ENCODE measurements at places on chromosomes 7 and 10.

GRCh38 chr10:27801171-27801785 is 55.7 kb upstream of the MKX start:
- DNase-seq, result no peak

DNA sequence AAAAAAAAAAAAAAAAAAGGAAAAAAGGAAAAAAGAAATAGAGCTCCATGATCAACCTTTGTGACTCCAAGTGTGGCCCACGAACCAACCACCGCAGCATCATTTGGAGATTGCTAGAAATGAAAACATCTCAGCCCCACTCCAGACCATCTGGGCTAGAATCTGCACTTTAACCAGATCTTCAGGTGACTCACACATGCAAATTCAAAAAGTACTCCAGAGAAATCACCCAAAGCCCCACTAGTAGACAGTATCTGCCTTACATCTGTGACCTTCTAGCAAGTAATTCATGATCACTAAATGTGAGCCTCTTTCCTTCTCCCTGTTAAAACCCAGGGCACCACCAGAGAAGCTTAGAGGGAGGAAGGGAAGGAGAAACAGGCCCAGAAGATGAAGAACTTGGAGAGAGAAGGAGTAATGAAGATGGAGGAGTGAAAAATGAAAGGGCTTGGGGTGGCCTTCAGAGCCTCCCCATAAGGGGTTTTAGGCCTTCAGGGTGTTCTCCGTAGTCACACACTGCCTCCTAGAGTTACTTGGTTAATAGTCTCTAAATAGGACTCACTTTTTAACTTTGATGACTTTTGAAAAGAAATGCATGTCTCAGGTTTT is 94.0 kb downstream of the SLC37A3 start:
- peak; percentile 57 for DNase-seq

DNA sequence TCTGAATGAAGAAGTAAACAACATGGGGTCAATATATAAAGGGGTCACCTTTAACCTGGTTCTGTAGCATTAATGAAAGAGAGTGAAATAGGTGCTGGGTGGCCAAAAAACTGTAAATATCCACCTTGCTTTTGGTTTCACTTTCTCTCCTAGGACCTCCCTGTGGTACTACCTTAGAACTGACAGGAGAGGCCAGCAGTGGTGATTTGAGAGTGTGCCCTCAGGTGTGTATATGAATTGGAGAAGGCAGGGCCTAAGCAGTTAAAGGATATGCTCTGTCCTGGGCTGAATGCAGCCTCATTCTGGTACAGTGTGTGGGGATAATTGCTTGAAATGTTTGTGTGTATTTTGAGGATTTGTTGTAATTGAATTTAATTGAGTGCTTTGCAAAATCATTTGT is 62.0 kb downstream of the BBS9 start:
- peak; percentile 51 for DNase-seq

GRCh38 chr10:69468751-69469089 is 17.5 kb downstream of the TSPAN15 start:
- peak; percentile 52 for DNase-seq

- no peak for DNase-seq
These were observed 29.5 kb upstream of the LEP start for GRCh38 chr7:128211626-128212025.

DNA sequence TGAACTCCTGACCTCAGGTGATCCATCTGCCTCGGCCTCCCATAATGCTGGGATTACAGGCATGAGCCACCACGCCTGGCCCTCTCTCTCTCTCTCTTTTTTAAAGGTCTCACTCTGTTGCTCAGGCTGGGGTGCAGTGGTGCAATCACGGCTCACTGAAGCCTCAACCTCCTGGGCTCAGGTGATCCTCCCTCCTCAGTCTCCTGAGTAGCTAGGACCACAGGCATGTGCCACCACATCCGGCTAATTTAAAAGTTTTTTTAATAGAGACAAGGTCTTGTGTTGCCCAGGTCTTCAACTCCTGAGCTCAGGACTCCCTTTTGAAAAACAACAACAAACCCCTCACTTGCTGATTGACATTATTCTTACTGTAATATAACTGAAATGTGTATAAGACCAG is 11.6 kb downstream of the PALD1 start:
- no peak for DNase-seq

GRCh38 chr7:7859411-7859810 is 109.2 kb upstream of the GLCCI1 start:
- no peak for DNase-seq

- DNase-seq, result no peak
These were observed 575.1 kb downstream of the PARD3 start for GRCh38 chr10:34240039-34240438.

DNA sequence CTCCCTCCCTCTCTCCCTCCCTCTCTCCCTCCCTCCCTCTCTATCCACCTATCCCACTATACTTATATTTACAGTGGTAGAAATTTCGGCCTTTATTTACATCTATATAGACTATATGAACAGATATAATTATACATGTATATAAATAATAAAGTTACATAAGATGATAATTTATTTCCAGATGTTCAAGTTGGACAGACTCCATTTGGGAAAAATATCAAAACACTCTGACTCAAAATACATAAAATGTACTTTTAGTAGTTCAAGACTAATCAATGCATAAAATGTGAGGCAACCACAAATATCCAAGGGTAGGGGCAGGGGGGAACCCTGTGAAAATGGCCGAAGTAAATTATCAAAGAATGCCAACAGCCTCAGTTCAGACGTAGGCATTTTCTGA is 203.0 kb downstream of the FANK1 start:
- DNase-seq, result no peak

DNA sequence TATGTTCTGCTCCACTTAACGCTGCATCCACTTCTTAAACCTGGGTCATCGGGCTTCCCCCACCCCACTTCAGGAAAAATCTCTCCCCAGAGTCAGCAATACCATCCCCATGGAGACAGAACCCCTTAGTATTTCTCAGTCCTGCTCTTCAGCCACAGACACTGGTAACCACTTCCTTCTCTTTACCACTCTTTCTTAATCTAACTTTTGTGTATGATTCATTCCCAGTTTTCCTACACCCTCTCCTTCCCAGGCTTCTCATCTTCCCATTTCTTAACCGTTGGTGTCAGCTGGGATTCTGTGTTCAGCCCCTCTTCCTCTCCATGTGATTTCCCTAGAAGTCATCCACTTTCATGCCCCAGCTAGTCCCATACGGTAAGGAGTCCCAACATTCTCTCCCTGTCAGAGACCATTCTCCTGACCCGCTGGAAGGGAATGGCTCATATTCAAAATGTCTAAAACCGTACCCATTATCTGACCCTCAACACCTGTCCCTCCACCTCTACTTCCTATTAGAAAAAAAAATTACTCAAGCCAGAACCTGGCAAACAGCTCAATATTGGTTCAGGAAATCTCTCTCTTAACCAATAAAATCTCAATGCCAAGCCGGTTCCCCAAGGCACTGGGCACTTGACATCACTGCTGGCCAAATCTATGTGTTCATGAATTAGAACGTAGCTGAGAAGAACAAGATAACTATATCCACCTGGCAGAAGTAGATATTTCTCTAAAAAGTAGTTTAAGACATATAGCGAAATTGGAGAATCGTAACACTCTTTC is 89.4 kb downstream of the DGKI start:
- no peak for DNase-seq

- peak; percentile 21 for DNase-seq
These were observed at the start of gene UCN3 for GRCh38 chr10:5364890-5365338. TSS of gene UCN3 (plus strand) at chr10:5364966. CDS start at chr10:5373721, 8,755 bp downstream.

GRCh38 chr10:80504158-80504811 is 33.4 kb upstream of the SH2D4B start:
- no peak for DNase-seq

DNA sequence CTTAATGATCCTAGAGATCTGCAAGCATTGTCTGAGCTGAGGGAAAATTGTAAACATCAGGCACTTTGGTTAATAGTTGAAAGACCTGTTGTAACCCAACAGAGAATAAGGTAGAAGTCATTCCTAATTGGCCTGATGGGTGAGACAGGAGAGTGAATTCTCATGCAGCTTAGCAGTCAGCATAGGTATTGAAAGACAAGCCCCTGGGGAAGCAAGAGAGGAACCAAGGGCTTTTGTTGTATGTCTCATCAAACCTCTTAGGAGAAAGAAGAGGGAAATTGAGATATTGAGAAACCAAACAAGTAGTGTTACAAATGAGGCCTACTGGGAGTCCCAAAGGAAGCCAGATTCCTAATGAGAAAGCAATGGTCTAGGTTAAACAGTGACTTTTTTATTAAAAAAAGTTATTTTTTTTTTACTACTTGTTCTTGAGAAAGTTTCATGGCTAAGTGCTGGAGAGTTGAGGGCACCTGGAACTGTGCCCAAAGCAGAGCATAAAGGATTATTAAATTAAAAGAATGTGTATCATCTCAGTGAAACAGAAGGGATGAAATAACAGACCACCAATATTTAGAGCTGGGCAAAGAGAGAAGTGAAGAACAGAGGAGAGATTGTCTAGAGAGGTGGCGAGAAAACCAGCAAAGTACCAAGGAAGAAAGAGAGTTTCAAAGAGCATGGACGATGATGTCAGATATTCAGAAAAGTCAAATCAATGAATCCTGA is 168.9 kb downstream of the CDK14 start:
- DNase-seq, result peak; percentile 54

GRCh38 chr7:85602196-85602595 is 415.3 kb upstream of the SEMA3D start:
- no peak for DNase-seq

DNA sequence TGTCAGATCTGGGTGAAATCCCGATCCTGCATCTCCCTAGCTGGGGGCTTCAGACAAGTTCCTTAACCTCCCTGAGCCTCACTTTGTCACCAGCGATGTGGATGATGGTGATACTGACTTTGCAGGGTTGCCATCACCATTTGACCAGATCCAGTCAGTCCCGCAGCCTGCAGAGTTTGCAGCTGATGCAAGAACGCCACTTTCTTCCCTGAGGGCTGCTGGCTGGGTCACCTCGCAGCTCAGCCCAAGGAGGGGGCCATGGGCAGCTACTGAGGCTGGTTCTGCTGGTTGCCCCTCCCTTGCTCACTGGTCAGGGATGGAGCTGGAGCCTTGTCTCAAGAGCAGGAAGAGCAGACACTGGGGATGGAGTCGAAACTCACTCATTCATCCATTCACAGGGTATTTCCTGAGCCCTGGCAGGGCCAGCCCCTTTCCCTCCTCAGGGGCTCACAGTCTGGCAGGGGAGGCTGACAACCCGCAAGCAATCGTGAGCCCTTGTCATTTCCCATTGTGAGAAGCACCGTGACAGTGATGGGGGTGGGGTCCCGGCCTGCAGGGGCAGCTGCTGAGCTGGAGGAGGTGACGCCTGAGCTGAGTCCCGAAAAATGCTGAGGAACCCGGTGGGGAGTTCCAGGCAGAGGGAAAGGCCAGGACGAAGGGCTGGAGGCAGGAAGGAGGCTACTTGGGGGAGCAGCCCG is 111.1 kb upstream of the TCF7L2 start:
- peak; percentile 61 for DNase-seq

DNA sequence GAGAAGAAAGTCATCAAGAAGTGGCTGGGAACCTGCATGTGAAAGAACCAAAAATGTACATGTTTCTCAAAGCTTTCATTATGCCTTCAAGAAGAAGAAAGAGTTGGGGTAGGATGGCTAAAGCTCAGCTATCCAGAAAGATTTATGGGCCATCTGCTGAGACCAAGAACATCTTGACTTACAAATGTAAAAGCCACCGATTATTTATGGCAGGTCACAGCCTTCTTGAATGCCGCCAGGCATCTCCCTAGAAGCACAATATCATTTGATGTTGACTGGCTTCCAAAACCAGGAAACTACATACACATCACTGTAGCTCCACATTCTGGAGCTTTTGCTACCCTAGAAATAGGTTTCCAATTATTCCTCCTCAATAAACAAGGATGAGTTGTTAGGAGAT is 254.2 kb upstream of the AOAH start:
- DNase-seq, result no peak

DNA sequence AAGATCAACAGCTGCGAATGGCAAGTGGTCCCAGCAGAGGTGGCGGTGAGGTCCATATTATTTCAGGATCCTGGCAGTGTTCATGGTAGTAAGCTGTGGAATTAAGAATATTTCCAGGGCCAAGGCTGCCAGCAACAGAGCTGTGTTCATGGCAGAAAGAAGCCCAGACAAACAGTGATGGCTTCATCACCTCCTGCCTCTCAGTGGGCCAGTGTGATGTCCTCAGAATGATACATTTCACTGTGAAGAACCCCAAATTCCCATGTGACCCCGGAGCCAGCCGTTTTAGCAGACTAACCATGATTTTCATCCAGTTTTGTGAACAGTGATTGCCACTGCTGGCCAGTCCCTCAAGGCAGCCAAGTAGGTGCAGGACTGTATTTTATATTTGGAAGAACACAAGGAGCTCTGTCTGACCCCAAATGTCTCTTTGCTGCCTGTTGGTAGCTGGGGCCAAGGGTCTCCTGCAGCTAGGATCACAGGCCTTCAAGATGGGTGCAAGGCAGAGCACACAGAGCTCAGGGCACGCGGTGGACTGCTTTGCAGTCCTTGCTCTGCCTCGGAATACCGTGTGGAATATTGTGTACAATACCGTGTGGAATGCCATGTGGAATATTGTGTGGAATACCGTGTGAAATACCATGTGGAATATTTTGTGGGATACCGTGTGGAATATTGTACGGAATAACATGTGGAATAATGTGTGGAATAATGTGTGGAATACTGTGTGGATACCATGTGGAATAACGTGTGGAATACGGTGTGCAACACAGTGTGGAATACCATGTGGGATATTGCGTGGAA is 132.3 kb upstream of the CHST15 start:
- DNase-seq, result no peak

DNA sequence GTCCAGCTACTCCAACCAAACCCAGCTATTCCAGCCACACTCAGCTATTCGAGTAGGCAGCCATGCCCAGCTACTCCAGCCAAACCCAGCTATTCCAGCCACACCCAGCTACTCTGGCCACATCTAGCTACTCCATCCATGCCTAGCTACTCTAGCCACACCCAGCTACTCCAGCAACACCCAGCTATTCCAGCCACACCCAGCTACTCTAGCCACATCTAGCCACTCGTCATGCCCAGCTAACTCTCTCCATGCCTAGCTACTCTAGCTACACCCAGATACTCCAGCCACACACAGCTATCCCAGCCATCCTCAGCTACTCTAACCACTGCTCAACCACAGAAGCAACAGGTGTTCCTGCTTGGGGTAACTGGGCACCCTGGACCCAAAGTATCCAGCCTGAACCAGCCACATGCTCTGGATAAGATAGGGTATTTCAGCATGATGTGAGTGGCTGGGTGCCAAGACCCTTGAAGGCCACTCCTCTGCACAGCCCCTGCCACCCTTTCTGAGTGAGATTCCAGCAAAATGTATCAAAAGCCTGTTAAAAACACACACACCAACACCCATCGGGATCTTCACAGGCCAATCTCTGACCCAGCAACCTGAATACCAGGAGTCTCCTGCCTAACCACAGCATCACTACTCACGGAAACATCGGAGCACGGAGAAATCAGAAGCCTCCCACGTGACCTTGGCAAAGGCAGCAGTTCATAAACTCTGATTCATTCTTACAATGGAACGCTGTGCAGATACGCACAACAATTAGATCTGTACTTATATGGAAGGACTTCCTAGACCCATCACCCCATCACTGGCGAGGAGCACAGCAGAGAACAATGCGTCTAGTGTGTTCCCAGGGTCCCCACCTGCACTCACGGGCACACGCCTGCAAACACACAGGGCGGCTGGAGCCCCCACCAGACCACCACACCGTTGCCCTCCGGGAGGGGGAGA is 51.8 kb upstream of the DNAAF5 start:
- DNase-seq, result no peak

All from GM23338 (cell line).